ENCODE measurements at places on chromosomes 7 and 10. TPM values are rescaled to one million over a fixed set of nuclear protein-coding genes. Genes with fewer than 3 reads are reported as not detected.

- peak; percentile 72 for DNase-seq
Measured at GRCh38 chr7:94344826-94345225, 49.9 kb upstream of the COL1A2 start.

DNA sequence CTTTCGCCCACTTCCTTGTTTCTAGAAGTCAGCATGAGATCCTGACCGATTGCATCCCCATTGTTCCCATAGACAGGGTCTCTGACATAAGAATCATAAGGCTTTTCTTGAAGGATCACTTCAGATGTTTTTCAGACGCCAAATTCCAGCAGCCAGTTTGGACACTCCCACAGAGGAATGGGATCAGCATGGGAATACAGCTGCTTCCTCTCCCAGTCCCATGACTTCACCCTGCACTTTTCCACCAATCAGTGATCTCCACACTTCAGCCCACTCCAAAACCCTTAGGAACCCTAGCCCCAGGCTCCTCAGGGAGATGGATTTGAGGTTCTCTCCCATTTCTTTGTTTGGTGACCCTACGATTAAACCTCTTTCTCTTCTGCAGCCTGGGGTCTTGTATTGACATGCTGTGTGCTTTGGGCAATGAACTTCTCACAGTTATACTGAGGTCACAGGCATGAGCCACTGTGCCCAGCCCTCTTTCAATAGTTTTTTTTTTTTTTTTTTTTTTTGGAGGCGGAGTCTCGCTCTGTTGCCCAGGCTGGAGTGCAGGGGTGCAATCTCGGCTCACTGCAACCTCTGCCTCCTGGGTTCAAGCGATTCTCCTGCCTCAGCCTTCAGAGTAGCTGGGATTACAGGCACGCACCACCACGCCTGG, 52.8 kb upstream of the CHST3 start:
- DNase-seq: peak; percentile 48

Gene SEMA3D
- total RNA-seq: under 0.01 TPM

Gene PRSS1
- not detected for total RNA-seq

DNA sequence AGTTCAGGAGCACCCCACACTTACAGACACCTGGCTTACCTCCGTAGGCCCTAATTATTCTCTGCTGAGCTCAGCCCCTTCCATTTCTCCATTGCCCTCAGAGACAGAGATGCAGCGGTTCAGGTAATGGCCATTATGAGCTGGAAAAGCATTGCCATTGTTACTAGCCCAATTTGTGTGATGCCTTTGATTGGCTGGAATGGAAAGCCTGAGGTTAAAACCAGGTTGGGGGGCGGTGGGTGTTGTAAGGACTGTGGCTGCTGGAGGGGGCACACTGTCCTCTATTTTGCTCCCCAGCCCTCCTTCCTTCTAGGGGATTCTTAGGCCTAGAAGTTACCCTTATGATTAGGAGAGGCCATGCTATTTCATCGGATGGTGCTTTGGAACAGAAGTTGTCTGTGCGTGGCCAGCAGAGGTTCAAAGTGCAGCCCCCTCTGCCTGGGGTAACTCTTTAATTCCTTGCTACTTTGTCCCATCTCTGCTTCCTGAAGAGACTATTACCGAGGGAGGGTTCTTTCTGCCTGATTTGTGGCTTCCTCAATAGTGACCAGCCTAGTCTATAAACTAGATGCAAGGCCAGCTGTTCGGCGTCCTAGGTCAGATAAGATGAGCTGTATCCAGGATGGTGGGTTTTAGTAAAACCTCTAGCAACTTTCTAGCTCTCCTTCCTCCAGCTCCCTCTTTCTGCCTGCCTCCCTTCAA, 14.2 kb upstream of the ACSL5 start:
- DNase-seq: no peak

- no peak for DNase-seq
Measured at GRCh38 chr7:134444961-134445315, 14.0 kb downstream of the AKR1B1 start.

Gene VSTM4
- total RNA-seq: 0.64 TPM

DNA sequence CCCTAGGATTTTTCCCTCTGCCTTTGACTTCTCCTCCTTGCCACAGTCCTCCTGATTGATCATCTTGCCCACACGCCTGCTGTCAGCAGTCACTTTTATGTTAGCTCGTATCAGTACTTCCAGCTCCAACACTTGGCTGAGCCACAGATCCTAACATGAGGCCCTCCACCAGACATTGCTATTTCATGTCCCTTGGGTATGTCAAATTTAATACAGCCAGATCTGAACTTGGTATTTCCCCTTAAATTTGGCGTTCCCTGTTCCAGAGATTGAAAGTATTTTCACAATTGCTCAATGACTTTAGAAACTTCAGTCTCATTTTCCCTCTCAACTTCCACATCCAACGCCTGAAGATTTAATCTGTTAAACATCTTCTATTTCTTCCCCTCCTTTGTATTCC, 140.4 kb downstream of the RNLS start:
- no peak for DNase-seq

GRCh38 chr10:84469470-84469869, 141.1 kb downstream of the CCSER2 start:
- no peak for DNase-seq

DNA sequence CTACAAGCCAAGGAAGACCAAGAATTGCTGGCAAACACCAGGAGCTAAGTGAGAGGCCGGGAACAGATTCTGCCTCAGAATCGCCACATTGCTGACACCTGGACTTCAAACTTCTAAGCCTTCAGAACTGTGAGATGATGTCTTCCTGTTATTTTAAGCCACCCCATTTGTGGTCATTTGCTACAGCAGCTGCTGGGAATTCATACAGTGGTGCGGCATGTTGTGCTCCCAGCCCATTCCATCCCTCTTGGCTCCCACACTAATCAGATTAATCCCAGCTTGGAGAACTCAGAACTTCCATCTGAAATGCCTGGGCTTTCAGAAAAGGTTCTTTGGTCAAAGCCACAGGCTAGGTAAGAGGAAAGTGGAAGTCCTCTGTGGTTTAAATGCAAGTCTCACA, 24.9 kb downstream of the TCAF1 start:
- DNase-seq: peak; percentile 83

Gene CYP2C19
- not detected for total RNA-seq

Gene IFIT1B
- not detected for total RNA-seq

DNA sequence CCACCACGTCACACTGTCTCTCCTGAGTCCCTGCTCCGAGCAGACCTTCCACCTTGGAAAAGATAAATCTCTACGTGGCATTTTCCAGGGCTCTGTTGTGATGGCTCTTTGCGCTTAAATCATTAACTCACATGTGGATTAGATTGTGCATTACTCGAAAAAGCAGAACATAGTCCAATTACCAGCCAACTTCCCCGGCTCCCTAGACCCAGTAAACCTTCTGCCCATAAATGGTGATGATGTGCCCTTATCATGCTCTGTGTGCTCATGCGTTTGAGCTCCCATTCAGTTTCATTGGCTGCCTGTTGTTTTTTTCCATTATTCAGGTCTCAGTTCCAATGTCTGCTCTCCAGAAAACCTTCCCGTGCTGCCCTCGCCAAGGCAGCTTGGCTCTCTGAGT, 471.2 kb downstream of the GLRX3 start:
- no peak for DNase-seq

Gene FKBP6
- total RNA-seq: not detected

DNA sequence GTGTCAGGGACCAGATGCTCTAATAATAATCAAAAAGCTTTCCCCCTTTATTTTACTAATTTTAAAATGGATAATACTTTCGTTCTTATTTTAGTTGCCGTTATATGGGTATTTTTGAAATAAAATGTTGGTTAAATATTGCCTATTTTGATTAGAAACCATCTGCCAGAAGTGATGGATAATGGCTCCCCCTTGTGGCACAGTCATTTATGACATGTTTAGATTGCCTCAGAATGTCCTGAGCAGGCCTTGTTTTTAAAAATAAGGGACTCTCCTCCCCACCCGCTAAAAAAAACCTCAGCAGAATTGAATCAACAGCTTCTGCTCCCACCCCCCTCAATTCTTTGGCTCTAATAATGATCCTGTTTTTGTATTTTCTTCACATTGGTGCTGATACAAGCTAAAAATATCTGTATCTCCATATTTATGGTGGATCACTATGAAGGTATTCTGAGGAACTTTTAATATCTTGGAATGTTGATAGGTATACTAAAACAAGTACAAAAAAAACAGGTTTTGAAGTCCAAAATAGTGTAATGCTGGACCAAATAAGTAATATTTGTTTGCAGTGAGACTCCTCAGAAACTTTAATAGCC, 38.8 kb downstream of the TMEM60 start:
- DNase-seq: peak; percentile 73

Gene GATA3
- total RNA-seq: not detected

Gene CACNA2D1
- 40.4 TPM for total RNA-seq

- peak; percentile 13 for DNase-seq
Measured at GRCh38 chr10:103433858-103434257, 18.3 kb downstream of the CALHM2 start.

- DNase-seq: no peak
Measured at GRCh38 chr10:44566786-44567185, 181.9 kb upstream of the CXCL12 start.

Gene SLC26A3
- total RNA-seq: not detected

- no peak for DNase-seq
Measured at GRCh38 chr10:60717852-60718251, 60.4 kb upstream of the CDK1 start.

DNA sequence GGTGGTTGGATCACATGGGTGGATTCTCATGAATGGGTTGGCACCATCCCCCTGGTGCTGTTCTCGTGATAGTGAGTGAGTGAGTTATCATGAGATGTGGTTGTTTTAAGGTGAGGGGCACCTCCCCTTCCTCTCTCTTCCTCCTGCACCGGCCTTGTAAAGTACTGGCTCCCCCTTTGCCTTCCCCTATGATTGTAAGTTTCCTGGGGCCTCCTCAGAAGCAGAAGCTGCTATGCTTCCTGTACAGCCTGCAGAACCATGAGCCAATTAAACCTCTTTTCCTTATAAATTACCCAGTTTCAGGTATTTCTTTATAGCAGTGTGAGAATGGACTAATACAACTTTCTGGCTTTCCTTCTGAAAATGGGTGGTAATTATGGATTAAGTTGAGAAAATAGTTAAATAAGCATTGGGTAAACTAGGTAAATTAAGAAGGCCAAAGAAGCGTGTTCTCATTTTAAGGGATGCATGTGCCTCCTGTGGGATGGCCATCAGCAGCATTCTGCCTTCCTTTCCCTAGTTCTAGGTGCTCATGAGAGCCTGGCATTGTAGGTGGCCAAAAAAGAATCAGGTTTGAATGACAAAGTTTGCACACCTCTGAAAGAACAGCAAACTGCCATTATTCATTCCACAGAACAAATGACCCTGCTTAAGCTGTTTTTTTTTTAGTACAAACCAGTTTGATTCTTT, 241.4 kb upstream of the CCDC6 start:
- DNase-seq: no peak

- no peak for DNase-seq
Measured at GRCh38 chr10:121081306-121081705, 230.1 kb downstream of the WDR11 start.
